ENCODE measurements at places on chromosomes 6 and 20.

DNA sequence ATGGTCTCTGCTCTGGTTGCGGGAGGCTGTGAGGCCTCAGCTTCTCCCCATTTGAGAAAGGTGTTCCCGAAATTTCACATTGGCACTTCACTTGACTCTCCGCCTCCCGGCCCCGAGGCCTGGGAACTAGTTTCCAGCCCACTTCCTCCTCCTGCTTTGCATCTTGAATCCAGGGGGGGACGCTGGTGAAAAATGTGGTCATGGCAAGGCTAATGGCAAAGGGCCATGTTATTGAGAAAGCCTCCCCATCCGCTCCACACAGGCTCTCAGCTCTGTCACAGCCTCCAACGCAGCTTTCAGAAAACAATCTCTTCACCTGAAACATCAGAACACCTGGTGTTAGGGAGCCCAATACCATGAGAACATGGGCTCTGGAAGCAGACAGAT, 5.6 kb downstream of the PLAGL2 start:
- DNase-seq, result no peak

DNA sequence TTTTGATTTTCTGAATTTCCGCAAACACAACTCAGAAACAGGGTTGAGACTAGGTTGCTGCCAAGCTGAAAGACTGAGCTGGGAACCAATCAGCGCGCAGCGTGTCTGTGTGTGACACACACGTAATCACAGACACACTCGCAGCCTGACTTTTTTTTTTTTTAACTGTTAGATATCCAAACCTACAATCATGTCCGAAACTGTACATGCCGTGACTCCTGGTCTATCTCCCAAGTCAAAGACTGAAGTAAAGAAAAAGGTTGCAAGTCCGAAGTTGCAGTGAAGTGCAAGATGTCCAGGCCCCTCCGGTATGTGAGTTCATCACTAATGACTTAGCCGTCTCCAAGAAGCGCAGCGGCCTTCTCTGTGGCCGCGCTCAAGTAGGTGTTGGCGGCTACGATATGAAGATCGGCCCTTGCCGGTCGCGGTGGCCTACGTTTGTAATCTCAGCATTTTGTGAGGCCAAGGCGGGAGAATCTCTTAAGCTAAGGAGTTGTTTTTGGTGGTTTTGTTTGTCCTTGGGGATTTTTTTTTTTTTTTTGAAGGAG, 108.2 kb downstream of the HFE start:
- no peak for DNase-seq

GRCh38 chr6:36626636-36627035, 32.5 kb downstream of the SRSF3 start:
- DNase-seq, result no peak

DNA sequence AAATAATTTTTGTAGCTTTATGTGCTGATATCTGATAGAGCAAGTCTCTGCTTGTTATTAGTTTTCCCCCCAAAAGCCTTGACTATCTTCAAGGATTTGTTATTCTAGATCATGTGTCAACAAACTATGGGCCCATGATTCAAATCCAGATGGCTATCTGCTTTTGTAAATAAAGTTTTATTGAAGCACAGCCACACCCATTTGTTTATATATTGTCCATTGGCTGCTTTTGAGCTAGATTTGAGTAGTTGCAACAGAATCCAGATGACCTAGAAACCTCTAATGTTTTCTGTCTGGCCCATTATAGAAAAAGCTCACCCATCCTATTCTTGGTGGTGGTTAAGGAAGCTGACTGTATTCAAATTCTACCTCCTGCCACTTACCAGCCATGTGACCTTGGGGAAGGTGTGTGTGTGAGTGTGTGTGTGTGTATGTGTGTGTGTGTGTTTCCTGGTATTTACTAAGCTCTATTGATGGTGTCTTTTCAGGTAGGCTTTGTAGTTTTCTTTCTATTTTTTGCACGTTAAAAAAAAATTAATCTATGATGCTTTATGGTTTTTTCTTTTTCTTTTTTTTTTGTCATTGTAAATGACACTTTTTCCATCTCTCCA, 1.3 kb upstream of the GTSF1L start:
- no peak for DNase-seq

GRCh38 chr6:128557081-128557480, 36.7 kb upstream of the PTPRK start:
- DNase-seq, result no peak

DNA sequence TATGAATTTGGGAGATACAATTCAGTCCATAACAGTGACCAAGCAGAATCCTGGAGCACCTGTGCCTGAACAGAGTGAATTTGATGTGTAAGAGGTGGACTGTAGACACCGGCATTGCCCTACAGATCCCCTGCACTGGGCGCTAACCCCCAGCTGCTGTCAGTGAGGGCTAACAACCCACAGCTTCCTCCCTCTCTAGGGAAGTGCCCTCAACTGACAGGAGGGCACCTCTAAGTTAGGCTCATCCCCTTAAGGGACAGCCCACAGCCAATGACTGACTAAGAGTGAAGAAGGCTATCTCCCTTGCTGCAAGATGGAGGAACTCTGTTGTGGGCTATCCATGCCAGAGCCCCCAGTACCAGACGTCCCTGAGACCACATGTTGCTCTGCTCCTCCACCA, 15.3 kb upstream of the BPIFB1 start:
- no peak for DNase-seq

- DNase-seq, result no peak
These were observed 179.0 kb downstream of the SLC16A10 start for GRCh38 chr6:111266276-111266675.

GRCh38 chr20:7829776-7830175, 110.5 kb downstream of the HAO1 start:
- DNase-seq, result no peak

GRCh38 chr6:16850681-16851026, 89.4 kb upstream of the ATXN1 start:
- DNase-seq, result no peak

DNA sequence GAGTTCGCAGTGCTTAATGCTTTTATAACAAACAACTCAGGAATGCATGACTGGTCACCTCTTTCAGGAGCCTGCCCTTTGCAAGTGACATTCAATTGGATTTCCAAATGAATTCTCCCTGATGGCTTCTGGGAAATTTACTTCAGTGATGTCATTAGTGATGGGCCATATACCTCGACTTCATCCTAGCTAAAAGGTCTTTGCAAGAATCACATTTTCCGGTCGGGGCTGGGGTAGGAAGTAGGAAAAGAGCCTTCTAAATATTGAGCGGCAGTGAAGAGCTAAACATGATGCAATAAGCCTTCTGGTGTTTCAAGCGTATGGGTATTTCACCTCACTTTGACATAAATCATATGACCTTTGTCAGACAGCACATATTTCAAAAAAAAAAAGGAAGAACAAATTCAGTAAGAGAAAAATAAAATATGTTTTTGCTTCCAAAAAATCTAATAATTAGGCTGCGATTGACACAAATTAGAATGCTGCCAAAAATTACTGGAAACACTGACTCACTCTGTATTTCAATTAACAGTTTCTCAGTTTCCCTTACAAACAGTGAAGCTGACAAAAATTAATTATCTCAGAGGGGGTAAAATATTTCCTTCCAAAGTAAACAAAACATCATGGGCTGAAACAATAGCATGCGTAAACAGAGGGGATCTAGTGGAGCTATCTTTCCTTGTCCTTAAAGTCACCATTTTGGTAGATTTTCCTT, 39.8 kb downstream of the ADTRP start:
- no peak for DNase-seq

GRCh38 chr6:29945281-29945820, 3.0 kb downstream of the HLA-A start:
- no peak for DNase-seq

GRCh38 chr20:10178727-10179313, 39.8 kb upstream of the SNAP25 start:
- DNase-seq, result no peak

GRCh38 chr6:52900536-52900935, 9.0 kb downstream of the GSTA3 start:
- DNase-seq, result no peak

- no peak for DNase-seq
These were observed 90.4 kb upstream of the HIVEP1 start for GRCh38 chr6:11921751-11922150.

DNA sequence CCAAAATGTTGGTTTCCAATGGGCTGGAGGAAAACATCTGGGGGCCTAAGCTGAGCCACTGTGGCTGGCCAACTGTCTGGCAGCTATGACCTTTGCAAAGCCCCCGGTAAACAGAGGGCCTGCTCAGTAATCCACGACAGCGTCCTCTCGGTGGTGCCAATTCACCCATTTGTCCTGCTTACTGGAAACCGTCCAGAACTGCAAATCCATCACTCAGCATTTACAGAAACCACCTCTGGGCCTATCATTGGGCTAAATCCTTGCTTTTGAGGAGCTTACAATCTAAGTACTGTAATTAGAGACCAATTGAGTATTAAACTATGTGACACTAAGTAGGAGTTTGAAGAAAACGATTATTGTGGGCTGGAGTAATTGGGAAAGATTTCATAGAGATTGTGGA, 31.0 kb downstream of the ADAT2 start:
- no peak for DNase-seq

DNA sequence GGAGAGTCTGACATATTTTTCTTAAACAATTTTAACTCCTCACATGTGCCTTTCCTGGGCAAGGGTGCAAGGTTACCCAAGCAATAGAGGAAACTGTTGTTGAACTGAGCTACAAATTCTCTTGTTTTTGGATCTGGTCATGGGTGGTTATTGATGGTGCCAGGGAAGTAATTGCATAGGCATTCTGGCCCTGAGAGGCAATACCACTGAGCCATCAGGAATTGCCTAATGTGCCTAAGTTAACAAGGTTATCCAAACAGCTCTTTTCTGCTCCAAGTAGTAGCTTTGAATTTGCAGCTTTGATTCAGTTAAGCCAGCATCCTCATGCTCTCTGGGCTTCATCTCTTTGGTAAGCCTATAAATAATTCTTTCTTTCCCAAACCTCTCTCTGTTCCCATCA, 266.0 kb upstream of the BTBD3 start:
- no peak for DNase-seq

DNA sequence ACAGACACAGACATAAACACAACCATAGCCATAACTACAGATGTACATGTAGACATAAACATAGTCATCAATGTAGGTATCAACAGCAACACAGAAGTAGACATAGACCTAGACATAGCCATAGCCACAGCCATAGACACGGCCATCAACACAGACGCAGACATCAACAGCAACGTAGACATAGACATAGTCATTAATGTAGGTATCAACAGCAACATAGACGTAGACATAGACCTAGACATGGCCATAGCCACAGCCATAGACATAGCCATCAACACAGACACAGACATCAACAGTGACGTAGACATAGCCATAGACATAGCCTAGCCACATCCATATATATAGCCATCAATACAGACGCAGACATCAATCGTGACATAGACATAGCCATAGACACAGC, 258.3 kb upstream of the FOXQ1 start:
- DNase-seq, result no peak

- peak; percentile 1 for DNase-seq
These were observed 46.2 kb upstream of the SDHAF4 start for GRCh38 chr6:70520575-70520974.

DNA sequence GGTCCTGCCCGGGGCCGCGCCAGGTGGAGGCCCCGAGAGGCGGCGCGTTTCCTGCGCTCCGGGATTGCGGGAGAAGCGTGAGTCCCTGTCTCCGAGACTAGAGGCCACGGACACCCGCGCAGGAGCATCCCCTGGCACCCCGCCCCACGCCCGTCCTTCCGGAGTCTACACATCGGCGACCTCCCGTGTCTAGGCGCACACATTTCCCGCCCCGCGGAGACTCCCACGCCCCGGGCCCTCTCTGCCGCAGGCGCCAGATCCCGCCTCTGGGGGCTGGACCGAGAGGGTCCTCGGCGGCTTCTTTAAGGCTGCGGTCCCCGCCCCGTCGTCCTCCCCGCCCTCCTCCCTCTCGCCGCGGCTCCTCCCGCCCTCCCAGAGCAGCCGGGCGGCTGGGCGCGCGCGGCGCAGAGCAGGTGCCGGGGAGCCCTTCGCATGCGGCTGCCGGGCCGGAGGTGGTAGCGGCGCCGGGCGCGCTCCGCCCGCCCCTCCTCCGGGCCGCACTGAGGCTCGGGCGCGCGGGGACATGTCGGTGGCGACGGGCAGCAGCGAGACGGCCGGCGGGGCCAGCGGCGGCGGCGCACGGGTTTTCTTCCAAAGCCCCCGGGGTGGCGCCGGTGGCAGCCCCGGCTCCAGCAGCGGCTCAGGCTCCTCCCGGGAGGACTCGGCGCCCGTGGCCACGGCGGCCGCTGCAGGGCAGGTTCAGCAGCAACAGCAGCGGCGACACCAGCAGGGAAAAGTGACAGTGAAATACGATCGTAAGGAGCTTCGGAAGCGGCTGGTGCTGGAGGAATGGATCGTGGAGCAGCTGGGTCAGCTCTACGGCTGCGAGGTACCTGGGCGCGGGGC, at the start of gene PPP1R14C:
Gene PPP1R14C (plus strand): TSS at position 375 of the 846 bp plus-strand sequence. CDS start 149 bp downstream, at position 524.
- peak; percentile 44 for DNase-seq

- DNase-seq, result no peak
These were observed 11.8 kb downstream of the TLDC2 start for GRCh38 chr20:36887752-36888090.

DNA sequence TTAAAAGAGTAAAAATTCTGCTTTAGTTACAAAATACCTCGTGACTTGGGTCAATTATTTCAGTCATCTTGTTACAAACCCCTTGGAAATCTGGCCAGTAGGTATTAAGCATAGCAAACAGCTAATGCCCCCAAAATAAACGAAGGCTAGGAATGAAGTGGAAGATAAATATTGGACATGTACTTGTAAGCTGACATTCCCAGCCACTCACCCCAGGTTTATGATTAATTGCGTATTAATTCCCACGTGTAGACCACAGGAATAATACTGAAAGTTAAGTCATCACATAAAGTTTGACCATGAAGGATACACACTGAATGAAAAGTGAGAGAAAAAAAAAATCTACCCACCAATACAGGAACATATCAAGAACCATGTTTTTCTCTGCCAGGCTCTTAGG, 936.5 kb upstream of the ADGRB3 start:
- no peak for DNase-seq

DNA sequence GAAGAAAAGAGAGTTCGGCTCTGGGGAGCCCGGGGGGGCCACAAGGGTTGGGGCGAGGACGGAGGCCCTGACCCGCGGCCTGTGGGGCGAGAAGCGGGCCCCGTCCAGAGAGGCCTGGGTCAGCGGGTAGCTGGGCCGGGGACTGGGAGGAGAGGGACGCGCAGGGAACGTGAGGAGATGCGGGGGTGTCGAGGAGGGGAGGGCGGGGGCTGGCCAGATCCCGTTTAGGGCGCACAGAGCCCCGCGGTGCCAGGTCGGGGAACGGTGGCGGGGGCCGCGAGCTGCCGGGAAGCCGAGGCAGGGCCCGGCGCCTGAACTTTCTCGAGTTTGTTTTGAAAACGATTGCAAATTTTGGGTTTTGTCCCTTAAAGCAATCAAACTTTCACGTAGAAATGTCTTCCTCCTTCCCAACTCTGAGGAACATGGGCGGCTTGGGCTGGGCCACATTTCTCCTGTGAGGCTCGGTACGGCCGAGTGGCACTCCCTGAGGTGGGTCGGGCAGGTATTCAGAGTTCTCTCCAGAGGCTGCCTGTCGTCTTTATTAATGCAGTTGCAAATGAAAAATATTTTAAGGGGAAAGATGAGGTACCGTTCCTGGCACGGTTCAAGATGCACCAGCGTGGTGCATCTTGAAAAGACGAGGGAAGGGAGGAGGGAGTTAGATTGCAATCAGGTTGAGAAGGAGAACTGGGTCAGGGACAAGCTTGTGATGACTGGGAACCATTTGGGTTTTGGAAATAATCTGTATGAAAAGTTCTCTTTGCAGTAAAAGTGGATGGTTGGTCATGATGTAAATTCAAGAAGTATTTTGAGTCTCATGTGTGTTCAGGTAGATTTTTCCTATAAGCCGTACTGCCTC, 972 bp downstream of the RNF8 start:
- no peak for DNase-seq

Measured in NCI-H2171 (cell line).